AG09309 (cell line): ENCODE measurements at places on chromosomes 12 and 14.
A peak's percentile ranks its signal among the peaks of the same experiment; 100 is the strongest.

DNA sequence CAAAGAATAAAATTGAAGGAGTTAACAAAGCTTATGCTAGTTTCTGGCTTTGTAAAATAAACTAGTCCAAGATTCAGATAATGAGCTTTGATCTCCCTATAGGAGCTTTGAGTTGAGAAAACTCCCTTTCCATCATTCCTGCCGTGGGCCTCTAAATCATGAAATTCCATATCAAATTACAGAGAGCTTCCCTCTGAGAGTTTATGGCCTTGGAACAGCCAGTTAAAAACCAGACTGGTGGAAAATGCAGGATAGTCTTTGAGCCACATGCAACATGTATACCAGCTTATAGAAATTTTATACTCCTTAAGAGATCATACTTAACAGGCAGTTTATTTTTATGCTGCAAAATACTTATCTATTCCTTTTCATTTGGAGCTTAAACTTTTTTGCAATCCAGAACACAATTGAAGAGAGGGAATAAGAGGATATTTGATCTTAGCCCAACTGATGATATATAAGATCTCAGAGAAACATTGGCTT is 175.8 kb upstream of the ATP2B1 start:
- DNase-seq: no peak

GRCh38 chr12:114392909-114393308 is 13.0 kb downstream of the TBX5 start:
- no peak for DNase-seq

DNA sequence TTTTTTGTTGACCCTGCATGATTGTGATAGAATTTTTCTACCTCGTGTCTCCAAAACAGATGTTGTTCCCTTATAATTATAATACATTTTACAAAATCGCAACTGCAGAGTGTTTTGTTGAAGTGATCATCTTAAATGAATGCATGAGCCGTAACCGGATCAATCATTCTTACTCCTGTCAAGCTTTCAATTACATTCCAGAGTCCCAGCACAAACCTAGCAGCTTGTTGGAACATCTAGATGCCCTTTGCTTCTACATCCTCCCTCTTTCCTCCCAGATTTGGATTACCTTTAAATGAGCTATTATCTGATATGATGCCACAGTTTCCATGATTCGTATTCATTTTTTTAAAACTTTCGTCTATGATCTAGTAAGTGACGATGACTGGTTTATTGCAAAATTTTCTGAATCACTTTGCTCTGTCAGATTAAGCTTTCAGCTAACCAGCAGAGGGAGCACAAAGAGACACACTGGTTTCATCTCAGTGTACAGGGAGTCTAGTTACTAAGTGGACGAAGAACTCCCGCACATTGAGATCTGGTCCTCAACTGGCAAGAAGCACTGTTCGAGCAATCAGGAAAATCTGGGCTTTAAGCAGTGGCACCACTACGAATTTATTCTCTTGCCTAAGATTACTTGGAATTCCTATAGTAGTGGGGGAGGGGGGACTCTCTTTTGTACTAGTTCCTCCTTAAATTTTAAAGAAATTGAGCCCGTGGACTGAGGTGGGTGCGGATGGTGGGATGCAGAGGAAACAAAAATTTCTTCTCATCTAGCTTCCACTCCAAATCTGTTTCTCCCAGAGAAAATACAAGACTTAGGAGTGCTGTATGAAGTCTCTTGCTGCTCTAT is 40.9 kb downstream of the TSHR start:
- DNase-seq: peak; percentile 79

- DNase-seq: no peak
Measured at GRCh38 chr12:78191611-78192010, 360.9 kb downstream of the NAV3 start.

- no peak for DNase-seq
Measured at GRCh38 chr14:104549536-104550339, 29.8 kb upstream of the C14orf180 start.

- no peak for DNase-seq
Measured at GRCh38 chr14:21022686-21023085, 2.2 kb downstream of the NDRG2 start.

DNA sequence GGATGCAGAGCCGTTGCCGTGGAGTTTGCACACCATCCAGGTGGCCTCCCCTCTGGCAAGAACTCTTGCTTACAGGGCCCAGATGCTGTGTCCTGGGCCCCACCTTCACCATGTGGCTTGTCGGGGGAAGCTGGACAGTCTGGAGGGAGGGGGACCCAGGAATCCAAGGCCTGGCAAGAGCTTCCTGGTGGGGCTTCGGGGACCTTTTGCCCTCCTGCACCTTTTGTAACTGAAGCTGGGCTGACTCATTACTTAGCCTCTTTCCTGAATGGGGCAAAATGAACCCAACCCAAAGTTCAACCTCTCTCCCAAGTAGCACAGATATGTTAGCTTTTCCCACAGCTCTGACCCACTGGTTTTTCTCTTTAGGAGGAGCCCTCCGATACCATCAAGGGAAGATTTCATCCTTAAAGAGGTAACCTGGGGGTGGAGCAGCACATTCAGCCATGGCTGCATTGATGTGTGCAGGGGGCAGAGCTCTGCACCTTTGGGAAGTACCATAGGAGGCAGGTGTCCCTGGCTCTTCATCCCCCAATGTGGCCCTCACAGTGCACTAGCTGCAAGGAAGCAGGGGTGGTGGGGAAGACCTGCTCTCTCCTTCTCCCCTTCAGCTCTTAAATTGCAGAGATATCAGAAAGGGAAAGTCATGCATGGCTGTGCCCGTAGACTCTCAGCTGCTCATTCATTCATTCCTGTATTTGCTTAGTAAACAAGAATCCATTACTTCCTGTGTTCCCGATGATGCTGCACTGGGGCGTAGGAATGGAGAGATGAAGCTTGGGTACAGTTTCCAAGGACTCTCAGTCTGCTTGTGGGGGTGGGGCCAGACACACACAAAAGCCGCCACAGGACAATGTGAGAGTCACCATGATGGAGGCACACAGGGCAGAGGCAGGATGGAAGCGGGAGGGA is 13.0 kb downstream of the MVK start:
- no peak for DNase-seq

- DNase-seq: peak; percentile 24
Measured at GRCh38 chr12:89960011-89960507, 251.4 kb upstream of the ATP2B1 start.

GRCh38 chr12:114674251-114675047 is 9.5 kb downstream of the TBX3 start:
- no peak for DNase-seq

- DNase-seq: no peak
Measured at GRCh38 chr12:72338437-72338836, 66.3 kb downstream of the TRHDE start.

- DNase-seq: no peak
Measured at GRCh38 chr14:21320913-21321312, 41.0 kb downstream of the RPGRIP1 start.

DNA sequence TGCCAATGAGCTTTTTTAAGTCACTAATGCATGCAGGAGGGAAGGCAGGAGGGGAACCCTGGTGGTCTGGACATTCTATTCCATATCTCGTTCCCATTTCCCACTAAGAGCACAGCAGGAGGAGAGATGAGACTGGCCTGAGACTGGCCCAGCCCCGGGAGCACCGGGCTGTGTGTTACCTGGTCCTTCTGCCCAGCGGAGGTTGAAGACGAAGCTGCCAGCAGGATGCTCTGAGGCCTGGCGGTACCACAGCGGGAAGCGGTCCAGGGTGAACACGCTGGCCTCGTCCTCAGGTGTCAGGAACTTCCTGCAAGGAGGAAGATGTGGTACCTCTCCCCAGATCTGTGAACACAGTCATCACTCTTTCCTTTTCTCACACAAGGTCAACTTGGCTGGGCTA is 23.9 kb downstream of the LRTM2 start:
- no peak for DNase-seq

DNA sequence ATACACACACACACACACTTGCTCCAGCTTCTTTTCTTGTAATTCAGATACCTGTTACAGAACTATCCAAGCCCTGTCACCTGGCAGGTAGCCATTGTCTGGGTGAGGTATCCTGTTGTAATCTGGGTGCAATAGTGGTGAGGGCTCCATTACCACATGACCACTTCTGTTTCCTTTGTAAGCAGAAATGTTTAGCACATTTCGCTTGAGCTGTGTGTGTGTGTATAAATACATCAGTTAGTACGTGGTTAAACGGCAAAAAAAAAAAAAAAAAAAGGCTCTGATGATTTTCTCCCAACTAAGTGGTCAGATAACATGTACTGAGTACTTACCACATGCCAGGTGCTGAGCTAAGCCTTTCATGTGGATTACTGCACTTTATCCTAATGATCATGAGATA is 129.3 kb upstream of the SSTR1 start:
- DNase-seq: no peak

DNA sequence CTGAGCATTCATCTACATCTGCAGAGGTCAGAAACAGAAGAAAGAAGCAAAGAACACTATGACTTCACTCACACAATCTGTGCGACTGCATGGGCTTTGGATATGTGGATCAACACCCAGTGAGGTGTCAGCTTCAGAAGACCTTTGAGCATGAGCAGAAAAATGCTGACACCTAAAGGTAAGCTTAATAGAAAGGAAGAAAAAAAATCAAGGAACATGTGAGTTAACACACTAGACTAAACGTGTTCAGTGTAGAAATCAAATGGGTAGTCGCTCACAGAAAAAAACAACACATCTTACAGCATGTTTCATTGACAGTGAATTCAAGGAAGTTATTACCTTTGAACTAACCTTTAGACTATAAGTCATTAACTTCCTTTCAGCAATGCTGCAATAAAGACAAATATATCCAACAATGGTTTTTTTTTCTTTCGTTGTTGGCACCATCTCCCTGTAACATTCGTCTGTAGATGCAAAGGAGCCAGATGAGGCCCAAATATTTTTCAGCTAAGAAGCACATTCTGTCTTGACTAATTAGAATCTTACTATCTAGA is 30.9 kb downstream of the RTRAF start:
- DNase-seq: no peak

DNA sequence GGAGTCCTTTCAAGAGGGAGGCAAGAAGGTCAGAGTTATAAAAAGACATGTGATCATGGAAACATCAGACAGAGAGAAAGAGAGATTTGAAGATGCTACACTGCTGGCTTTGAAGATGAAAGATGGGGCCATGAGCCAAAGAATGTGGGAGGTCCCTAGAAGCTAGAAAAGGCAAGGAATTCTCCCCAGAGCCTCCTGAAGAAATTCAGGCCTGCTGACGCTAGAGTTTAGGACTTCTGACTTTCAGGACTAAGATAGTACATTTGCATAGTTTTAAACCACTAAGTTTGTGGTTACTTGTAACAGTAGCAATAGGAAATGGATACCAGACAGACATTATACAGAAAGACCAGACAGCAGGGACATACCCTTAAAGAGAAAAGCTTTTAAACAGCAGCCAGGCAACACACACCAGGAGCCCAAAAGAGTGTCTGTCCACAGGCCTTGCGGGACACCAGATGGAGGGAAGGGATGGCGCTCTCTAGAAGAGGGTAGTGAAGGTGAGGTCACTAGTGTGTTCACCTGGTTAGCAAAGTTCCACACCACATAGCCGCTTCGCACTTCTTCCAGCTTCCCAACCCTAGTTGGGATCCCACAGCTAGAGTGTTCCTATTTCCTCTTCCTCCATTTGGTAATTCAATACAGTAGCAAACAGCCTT is 29.7 kb upstream of the CEBPE start:
- DNase-seq: no peak

DNA sequence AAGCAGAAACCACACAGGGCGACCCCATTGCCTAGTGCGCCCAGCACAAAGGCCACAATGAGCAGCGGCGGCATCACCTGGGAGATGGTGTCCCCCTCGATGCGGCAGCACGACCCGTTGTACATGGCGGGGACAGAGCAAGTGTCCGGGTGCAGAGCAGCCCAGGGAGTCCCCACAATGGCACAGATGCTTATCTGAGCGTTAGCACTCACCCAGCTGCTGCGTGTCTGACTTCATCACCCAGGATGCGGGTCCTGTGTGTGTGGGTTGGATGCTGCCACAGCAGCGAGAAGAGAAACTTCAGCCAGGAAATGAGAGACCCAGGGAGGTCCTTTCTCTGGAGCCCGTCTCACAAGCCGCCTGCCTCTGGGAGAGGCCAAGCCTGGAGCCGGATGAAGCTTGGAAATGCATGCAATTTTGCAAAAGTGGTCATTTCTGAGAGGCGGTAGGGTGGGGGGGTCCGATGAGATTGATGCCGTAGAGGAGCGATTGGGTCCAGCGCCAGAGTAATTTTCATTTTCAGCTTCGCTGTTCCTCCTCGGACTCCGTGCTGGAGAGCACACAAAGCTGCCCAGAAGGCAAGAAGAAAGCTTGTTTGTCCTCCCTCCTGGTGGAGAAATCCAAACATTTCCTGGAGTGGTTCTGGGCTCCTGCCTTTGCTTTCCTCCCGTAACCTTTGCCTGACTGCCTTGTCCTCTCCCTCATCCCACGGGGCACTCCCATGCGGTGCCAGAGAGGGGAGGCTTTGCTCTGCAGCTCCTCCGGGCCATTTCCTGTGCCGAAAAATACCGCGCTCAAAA is at the start of gene HCAR1:
Gene HCAR1, minus strand, starts transcription at position 630 of the 800 bp plus-strand sequence. Its CDS starts 505 bp downstream, at position 125.
- no peak for DNase-seq

GRCh38 chr14:54047645-54048308 is 91.2 kb upstream of the BMP4 start:
- DNase-seq: no peak

GRCh38 chr14:54931598-54932340 is 29.1 kb upstream of the GCH1 start:
- no peak for DNase-seq

DNA sequence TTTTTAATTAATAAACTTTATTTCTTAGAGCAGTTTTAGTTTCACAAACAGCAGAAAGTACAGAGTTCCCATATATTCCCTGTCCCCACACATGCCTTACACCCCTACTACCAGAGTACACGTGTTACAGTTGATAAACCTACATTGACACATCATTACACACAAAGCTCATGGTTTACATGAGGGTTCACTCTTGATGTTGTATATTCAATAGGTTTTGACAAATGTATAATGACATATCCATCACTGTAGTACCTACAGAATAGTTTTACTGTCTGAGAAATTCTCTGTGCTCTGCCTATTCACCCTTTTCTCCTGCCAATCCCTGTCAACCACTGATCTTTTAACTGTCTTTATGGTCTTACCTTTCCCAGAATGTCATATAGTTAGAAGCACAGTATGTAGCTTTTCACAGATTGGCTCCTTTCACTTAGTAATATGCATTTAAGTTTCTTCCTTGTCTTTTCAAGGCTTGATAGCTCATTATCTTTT is 15.1 kb upstream of the CCDC91 start:
- no peak for DNase-seq

DNA sequence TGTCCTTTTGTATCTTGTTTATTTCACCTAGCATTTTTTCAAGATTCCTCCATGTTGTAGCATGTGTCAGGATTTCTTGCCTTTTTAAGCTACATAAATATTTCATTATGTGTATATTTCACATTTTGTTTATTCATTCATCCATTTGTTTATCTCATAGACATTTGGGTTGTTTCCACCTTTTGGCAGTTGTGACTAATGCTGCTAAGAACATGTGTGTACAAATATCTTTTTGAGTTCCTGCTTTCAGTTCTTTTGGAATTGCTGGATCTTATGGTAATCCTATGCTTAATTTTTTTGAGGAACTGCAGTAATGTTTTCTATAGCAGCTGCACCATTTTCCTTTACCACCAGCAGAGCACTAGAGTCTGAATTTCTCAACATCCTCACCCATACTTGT is 62.4 kb downstream of the SCN8A start:
- DNase-seq: no peak

GRCh38 chr12:116266168-116266601 is 11.3 kb downstream of the MED13L start:
- DNase-seq: no peak
